ENCODE measurements at places on chromosomes 16 and 17. TPM values are rescaled to one million over a fixed set of nuclear protein-coding genes. Genes with fewer than 3 reads are reported as not detected.

ZPBP2 gene
- total RNA-seq: not detected

TRAF7 gene
- total RNA-seq: 68.7 TPM

RNU2-1 gene
- total RNA-seq: 5,500 TPM

ZNF469 gene
- 0.57 TPM for total RNA-seq

FOXC2 gene
- not detected for total RNA-seq

ASPHD1 gene
- total RNA-seq: 4.4 TPM

GRCh38 chr17:73316919-73317505, 5.2 kb upstream of the CDC42EP4 start:
- peaks cover 4% of the 10 kb centered on the region for H3K27me3 ChIP-seq
- no peak for DNase-seq
- no peak overlapping the region for H3K27ac ChIP-seq
- no peaks in the 10 kb centered on the region for H3K4me1 ChIP-seq
- H3K36me3 ChIP-seq: no peaks in the 10 kb centered on the region

GRCh38 chr17:48037838-48038323, 284 bp upstream of the COPZ2 start:
- DNase-seq: no peak
- H3K4me1 ChIP-seq: peaks cover 15% of the 10 kb centered on the region
- no peaks in the 10 kb centered on the region for H3K36me3 ChIP-seq
- peak overlapping the region; percentile 62 for H3K27ac ChIP-seq
- peaks cover 36% of the 10 kb centered on the region for H3K27me3 ChIP-seq

- no peak overlapping the region for H3K4me3 ChIP-seq
- no peak for DNase-seq
Measured at GRCh38 chr17:66786107-66786506, 48.8 kb upstream of the CACNG5 start.

DNA sequence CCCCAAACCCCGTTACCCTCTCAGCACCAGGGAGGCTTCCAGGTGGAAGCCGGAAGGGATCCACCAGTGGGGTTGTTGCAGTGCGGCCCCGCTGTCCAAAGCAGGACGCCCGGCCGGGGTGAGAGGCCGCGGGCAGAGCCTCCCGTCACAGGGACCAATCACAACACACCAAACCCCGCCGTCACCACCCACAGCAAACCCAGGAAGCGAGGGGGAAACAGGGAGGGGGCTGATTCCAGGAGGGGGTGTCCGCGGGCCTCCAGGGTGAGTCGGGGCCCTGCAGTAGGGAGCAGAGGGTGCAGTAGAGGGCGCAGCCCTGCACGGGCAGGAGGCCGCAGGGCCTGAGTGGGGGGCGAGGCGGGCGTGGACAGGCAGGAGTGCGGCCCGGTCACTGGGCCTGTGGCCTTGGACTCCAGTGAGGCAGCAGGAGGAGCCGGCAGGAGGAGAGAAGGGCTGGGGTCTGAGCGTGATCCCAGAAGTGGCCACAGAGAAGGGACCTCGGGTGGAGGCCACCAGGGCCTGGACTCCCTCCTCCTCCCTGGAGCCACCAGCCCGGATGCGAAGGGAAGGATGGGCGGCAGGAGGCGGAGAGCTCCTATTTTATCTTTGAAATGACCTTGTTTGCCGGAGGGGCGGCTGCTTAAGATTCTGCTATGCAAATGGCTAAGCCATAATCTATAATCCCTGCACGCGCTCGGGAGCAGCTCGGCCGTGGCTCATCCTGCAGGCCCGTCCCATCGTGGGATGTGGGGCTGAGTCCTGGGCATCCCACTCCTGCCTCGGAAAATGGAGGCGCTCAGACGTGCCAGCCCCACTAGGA, 41.5 kb downstream of the ZFPM1 start:
- H3K4me3 ChIP-seq: no peak overlapping the region
- H3K36me3 ChIP-seq: peaks cover 3% of the 10 kb centered on the region
- H3K27me3 ChIP-seq: no peaks in the 10 kb centered on the region
- H3K4me1 ChIP-seq: no peaks in the 10 kb centered on the region
- H3K27ac ChIP-seq: no peak overlapping the region

DNA sequence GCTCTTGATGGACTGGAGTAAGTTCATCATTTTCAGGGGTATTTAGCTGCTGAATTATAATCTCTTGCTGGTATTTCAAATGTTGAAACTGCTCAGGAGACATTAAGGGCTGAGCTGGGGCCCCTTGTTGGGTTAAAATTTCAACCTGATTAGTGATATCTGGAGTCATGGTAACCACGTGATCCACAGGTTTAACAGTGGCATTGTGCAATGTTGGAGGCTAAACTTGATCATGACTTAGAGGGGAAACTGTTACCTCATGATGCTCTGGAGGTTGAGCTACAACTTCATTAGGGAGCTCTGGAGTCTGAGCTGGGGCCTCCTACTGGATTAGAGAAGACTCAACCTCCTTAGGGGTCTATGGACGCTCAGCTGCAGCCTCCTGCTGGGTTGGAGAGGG, 17.2 kb upstream of the MPP2 start:
- peaks cover 17% of the 10 kb centered on the region for H3K4me1 ChIP-seq
- no peak overlapping the region for H3K4me3 ChIP-seq
- H3K36me3 ChIP-seq: no peaks in the 10 kb centered on the region
- DNase-seq: no peak
- peaks cover 19% of the 10 kb centered on the region for H3K27me3 ChIP-seq

- H3K4me1 ChIP-seq: peaks cover 33% of the 10 kb centered on the region
- H3K27ac ChIP-seq: no peak overlapping the region
- peaks cover 73% of the 10 kb centered on the region for H3K27me3 ChIP-seq
- H3K36me3 ChIP-seq: peaks cover 6% of the 10 kb centered on the region
Measured at GRCh38 chr16:3175157-3176093, 12.6 kb upstream of the OR1F1 start.

DNA sequence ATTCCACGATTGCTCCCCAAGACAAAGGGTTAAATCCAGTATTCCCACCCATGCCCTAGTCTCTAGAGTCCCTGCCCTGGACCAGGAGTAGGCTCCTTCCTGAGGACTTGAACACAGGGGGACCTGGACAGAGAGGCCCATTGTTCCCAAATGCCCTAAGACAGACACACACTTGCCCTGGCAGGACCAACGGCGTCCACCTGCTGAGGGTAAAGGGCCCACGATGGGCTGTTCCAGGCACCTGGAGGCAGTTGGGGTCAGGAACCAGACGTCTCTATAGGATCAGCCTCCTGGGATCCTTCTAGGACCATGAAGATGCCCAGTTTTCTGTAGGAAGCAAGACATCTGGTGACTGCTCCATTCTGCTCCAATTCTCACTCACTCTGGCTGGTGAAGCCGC, 39.3 kb downstream of the TNFRSF13B start:
- no peak for DNase-seq
- H3K27ac ChIP-seq: no peak overlapping the region
- H3K4me3 ChIP-seq: no peak overlapping the region
- H3K36me3 ChIP-seq: no peaks in the 10 kb centered on the region

- H3K36me3 ChIP-seq: no peaks in the 10 kb centered on the region
- H3K27me3 ChIP-seq: peaks cover 8% of the 10 kb centered on the region
- no peak for DNase-seq
Measured at GRCh38 chr16:74226338-74226954, 70.2 kb upstream of the PSMD7 start.

GRCh38 chr17:35242805-35243560, at the start of gene SLFN5:
Gene SLFN5, plus strand, starts transcription at chr17:35243072. Its CDS starts 15,619 bp downstream, at chr17:35258691.
- peaks cover 28% of the 10 kb centered on the region for H3K36me3 ChIP-seq
- H3K27ac ChIP-seq: peak within 1 kb of the TSS; percentile 95
- peak; percentile 98 for DNase-seq
- peaks cover 71% of the 10 kb centered on the region for H3K4me1 ChIP-seq

- H3K36me3 ChIP-seq: peaks cover 43% of the 10 kb centered on the region
- no peak overlapping the region for H3K4me3 ChIP-seq
- peak; percentile 89 for DNase-seq
Measured at GRCh38 chr17:46212634-46213435, 19.6 kb upstream of the KANSL1 start.

GRCh38 chr16:84266451-84266850, 26.6 kb upstream of the KCNG4 start:
- H3K4me3 ChIP-seq: no peak overlapping the region
- H3K36me3 ChIP-seq: no peaks in the 10 kb centered on the region
- no peaks in the 10 kb centered on the region for H3K4me1 ChIP-seq
- no peak overlapping the region for H3K27ac ChIP-seq

Data from activated CD4-positive, alpha-beta T cell treated with anti-CD3 and anti-CD28 coated beads, Interleukin-2, amount 10 ng/mL, durations not matched to agents 24 days and 14 days (primary cell).